Bone marrow (tissue), 2 donors: ENCODE measurements at places on chromosomes 2 and 18.

- no peak for DNase-seq
Measured at GRCh38 chr2:206231669-206232286, 42.7 kb upstream of the ZDBF2 start.

DNA sequence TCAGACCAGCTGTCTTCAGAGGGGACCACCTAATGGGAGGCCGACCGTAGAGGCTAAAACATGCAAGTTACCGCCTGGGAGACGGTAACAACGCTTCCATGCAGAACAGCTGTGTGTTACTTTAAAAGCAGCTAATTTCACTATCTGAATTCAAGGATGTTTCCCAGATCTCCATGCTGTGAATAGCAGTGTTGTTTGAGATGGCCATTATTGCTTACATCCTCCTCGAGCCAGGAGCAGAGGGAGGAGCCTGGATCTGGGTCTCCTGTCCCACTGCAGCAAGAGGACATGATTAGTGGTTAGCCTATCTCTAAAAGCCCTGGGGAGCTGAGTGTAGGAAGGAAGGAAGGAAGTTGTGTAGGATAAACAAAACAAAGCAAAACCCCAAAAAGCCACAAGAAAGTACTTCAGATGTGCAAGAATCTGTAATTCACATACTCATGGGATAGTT lies 50.9 kb downstream of the ACTR2 start:
- DNase-seq: no peak

- no peak for DNase-seq
Measured at GRCh38 chr2:208502288-208502687, 95.7 kb downstream of the PTH2R start.

DNA sequence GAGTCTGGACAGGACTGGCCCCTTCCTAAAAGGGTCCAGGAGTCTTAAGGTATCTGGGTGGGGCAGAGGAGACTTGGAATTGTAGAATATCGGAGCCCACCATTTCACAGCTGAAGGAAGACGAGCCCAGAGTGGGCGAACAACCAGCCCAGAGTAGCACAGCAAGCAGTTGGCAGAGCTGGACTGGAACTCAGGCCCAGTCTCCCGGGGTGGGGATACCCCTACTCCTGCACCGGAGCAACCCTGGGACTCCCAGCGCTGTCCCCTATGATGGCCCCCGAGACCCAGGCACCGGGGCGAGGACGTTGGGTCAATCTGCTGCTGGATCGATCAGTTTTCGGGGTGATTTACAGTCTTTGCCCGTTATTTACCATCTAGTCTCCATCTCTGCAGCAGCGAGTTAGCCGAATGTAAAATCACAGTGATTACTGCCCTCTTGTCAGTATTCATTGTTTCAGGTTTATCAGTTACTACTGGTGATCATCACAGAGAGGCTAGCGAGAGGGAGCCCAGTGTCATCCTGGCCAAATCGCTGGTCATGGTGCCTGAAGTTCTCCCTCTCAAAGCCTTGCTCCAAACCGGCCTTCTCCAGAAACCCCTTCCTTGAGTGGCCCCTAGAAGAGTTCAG lies 75.3 kb downstream of the SMAD7 start:
- no peak for DNase-seq

GRCh38 chr2:75513616-75514170 lies 47.0 kb downstream of the EVA1A start:
- no peak for DNase-seq

GRCh38 chr18:79930020-79930642 lies 21.3 kb downstream of the SLC66A2 start:
- DNase-seq: no peak

DNA sequence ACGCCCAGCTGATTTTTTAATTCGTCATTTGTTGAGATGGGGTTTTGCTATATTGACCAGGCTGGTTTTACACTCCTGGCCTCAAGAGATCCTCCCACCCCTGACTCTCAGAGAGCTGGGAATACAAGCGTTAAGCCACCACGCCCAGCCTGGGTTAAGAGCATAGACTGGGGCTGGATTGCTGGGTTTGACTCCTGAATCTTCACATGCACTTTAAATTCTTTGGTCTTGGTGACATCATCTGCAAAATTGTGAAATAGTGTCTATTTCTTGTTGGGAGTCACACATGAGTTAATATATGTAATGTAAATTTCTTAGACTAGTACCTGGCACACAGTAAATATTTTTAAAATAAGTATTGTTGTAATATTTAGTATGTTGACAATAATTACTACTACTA lies 257.4 kb downstream of the DOK6 start:
- DNase-seq: no peak

GRCh38 chr2:36355151-36355889 lies at the start of gene CRIM1:
Gene CRIM1, plus strand, starts transcription at chr2:36355778. Its CDS starts 515 bp downstream, at chr2:36356293.
- DNase-seq: peak; percentile 20

- no peak for DNase-seq
Measured at GRCh38 chr18:10459587-10459986, 5.2 kb downstream of the APCDD1 start.

DNA sequence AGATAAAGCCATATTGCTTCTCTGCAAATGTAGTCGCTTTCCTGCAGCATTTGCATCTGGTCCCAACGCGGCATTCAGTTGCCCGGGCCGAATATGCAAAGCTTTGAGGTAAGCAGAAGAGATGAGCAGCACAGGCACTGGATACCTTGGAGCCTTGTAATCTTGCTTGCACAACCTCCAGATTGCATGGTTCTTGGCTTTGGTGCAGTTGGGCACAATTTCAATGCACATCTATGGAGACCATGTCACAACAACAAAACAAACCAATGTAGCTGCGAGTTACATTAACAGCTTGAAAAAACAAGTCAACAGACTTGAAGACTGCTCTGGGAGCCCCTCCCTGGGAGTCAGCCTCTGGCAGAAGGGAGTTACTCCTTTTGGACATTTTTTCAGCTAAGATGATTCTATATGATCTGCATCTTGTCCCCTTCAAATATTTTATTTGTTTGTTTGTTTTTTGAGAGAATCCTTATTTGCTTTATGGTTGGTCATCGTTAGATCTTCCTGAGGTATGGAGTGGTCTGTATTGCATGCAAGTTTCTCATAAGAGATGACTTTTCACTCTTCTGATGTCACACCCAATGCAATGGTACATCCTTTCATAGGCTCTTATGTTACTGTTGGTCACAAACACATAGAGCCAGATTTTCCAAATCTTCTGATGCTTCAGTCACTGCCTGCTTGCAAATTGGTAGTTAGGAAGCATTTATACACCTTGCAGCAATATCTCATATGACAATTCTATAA lies 113.5 kb downstream of the EFEMP1 start:
- DNase-seq: no peak

- no peak for DNase-seq
Measured at GRCh38 chr2:37392428-37392827, 48.0 kb downstream of the QPCT start.

DNA sequence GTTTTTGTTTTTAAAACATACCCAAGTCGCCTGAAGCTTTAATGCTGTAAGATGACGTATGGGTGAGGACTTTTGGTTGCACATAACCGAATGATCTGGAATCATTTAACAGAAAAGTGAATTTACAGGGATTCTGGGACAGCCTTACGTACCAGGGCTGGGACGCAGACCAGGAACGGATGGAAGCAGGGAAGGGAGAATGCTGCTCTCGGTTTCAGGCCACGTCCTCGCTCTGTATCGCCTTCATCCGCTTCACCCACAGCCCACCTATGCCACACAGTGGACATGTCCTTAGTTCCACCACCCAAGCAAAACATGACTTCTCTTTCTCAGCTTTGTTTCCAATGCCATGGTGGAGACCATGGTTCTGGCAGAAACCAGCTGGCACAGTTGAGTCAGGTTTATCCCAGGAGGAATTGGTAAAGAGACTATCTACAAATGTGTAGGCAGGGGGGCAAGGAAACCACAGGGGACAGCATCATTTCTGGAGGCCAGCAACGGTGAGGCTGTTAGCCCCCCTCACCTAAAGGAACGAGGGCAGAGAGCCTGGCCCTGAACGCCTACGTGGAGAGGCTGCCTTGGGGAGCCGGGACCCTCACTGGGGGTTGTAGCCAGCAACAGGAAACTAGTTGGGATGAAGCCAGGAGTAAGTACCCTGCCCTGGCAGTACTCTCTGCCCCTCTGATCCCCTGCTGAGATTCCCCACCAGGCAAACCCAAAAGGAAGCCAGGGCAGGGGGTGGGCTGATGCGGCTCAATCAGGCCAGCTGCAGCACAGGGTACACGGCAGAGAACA lies 132.5 kb downstream of the NDUFA10 start:
- DNase-seq: no peak

DNA sequence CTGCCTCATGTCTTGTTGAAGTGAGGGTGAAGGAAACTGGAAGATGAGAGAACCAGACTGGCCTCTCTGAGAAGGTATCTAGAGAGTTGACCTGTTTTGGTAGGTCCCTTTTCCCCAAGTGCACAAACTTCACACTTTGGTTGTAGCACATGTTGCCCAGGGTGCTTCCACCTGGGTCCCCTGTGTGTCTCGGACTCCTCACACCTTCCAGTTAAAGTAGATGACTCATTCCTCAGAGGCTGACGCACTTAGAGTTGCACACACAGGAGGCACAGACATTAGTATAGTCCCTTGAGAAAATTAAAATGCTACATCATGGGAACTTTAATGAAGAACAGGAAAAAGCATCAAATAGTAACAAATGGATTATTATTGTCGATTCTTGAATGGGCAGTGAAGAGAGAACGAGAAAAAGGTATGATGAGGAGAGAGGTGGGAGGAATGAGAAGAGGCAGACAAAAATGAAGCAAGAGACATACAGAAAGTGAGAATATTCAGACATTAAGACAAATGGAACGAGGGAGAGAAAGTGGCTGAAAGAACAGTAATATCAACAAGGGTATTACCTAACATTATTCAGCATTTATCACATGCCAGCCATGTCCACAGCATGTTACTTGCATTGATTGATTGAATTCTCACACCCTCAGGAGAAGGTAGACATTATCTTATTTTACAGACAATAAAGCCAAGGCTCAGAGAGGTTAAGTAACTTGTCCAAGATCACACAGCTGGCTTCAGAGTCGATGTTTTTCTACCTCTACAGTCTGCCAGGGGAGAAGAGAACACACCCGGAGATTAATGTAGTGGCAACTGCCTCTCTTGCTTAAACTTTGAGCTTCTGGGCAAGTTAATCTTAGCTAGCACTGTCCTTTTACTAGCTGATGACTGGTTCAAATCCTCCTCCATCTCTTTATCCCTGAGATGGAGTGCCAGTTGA lies 68.6 kb downstream of the FHOD3 start:
- no peak for DNase-seq

DNA sequence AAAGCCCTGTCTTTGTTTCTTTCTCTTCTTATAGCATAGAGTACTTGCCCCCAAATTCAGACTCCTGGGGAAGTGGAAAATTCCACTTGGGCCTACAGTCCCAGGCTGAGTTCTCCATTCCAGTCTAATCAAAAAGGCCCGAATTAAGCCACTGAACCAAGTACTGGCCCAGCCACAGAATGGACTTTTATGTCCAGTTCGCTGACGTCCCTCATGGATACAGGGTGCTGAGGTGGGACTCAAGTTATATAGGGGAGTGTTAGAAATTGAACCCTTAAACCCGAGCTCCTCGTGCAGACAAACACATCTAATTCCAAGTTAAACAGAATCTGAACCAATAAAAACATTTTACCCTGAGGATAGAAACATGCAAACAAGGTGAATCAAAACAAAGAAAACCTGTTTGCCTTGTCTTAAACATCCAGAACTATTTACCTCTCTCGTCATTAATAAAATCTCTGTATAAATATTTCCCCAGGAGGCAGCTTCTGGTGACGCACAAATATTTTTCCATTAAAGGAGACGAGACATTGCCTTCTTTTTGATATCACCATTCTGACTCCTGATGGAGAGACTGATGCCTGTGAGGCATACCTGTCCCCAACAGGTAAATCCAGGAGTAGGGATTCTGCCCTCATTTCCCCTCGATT lies 136.8 kb upstream of the ARL4C start:
- no peak for DNase-seq

DNA sequence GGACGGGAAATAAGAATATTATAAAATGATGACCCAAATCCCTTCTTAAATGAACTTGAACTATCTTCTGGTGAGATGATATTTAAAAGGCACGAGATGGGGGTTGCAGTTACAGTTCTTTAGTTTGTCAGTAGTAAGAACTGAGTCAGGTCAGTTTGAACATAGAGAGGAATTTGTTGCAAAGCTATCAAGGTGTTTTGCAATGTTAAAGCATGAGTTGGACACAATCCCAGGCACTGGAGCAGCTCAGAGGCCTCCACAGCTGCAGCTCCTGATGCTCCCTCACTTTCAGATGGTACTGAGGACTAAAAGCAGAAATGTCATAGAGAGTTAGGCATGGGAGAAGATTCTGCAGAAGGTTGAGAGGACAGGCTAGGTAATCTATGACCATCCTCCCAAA lies 236.0 kb downstream of the BCL2 start:
- no peak for DNase-seq

DNA sequence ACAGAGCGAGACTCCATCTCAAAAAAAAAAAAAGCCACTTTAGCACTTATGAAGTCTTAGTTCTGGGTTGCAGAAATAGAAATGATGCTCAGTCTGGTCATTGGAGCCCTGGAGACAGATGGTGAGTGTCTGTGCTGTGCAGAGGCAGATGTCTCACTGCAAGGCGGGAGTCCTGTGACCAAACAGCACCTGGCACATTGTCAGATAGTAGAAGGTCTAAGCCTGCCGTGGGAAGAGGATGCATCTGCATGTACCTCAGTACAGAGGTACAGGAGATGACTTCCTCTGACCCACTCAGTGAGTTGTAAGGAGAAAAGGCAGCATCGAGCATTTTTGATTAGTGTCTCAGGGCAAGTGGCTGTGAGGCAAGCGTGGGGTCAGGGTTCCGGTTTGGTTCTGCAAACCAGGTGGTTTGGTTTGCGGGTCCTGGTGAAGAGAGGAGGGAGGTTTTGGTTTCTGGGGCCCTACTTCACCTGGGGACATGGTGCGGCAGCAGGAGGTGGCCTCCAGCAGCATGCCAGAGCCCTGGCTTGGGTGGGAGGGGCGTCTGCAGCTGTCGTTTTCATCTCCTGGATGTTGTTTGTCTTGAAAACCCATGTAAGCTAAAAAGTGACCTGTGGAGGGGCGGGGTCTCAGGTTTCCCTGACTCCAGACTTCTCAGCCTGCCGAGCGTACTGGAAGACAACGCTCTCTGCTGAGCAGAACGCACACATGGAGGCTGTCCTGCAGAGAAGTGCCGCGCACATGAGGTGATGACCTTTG lies 3.8 kb downstream of the RBFA start:
- no peak for DNase-seq

- DNase-seq: no peak
Measured at GRCh38 chr2:207828361-207829057, 58.8 kb upstream of the FZD5 start.

- no peak for DNase-seq
Measured at GRCh38 chr2:59080451-59081181, 839.5 kb upstream of the FANCL start.

DNA sequence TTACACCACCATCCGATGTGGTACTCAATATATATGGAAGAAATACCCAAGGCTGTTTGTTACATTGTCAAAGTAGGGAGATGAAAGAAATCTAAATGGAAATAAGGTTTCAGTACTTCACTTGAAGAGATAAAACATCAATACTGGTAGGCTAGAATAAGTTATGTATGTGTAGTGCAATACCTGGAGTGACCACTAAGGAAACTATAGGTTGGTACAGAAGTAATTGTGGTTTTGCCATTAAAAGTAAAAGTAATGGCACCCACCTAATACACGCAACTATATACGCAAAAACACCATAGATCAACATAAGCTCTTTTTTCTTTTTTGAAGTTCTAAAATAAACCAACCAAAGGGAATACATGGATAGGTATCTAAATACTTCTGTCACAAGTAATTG lies 143.2 kb upstream of the KYNU start:
- DNase-seq: no peak

GRCh38 chr2:6459138-6459537 lies 406.6 kb downstream of the CMPK2 start:
- no peak for DNase-seq
